ENCODE measurements at places on chromosomes 6 and 20.

DNA sequence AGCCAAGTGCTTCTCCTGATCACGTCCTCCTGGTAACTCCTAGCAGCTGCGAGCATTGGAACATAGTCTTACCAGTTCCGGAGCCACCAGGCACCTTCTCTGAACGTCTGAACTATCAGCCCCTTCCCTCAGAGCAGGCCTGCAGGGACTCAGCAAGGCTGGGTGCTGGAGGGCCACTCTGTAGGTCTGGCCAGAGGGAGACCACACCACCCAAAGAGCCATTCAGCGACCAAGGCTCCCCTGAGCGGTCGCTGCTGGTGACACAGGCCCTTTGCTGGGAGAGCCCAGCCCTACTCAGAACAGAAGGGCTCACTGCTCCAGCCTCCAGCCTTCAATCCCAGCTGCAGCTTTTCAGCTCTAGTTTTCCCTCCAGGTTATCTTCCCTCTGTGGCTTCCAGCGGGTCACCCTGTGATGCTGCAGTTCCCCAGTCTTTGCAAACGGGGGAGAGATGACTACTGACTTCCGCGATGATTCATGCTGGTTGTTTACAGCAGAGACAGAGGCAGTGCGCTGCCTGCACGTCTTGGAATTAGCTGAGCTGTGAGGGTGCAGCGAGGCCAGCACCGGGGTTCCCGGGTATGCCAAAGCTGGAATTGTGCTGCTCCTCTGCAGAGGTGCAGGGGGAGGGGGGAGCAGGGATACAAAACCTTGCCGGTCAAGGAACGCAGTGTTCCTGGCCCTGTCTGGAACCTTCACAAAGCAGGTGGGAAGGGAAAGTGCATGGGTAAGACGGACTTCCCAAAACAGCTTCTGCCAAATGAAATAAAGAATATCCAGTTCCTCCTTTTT lies 161.4 kb downstream of the LY86 start:
- no peak for DNase-seq

- no peak for DNase-seq
Observed at GRCh38 chr6:106730264-106730663, 100.9 kb downstream of the QRSL1 start.

DNA sequence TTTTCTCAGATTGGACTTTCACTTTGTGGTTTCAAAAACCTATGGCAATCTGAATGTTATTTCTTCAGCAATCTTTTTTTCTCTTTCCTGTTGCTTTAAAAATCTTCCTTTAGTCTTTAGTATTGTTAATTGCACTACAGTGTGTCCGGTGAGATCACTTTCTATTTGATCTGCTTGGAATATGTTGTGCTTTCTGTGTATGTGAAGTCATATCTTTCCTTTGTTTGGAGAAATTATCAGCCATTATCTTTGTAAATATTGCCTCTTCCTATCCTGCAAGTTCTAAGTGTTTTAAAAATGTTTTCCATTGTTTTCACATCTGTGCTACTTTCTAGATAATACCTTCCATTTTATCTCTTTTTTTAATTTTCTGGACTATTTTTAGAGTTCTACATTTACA lies 171.4 kb upstream of the PRSS16 start:
- no peak for DNase-seq

DNA sequence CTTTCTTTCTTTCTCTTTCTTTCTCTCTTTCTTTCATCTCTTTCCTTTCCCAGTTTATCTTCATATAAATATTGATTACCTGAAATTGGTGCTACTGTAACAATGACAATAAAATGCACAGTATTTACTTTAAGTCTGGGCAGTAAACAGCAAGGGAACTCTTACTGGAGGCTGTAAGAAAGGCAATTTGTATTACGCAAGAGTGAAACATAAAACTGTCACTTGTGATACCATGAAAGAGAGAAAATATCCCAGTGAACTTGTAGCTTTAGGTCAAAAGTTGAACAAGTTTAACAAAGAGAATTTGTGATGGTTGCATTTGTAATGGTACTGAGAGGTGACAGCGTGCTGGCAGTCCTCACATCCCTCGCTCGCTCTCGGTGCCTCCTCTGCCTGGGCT lies 80.0 kb downstream of the EYS start:
- no peak for DNase-seq
